NCI-H524 treated with DMSO at 0.1 percent for 48 hours (cell line): ENCODE measurements at places on chromosomes 2 and 18.
A peak's percentile ranks its signal among the peaks of the same experiment; 100 is the strongest.

- DNase-seq: no peak
These were observed 655 bp downstream of the RND3 start for GRCh38 chr2:150486539-150487484.

- peak; percentile 92 for DNase-seq
These were observed 38.1 kb downstream of the ACOXL start for GRCh38 chr2:110770404-110770958.

DNA sequence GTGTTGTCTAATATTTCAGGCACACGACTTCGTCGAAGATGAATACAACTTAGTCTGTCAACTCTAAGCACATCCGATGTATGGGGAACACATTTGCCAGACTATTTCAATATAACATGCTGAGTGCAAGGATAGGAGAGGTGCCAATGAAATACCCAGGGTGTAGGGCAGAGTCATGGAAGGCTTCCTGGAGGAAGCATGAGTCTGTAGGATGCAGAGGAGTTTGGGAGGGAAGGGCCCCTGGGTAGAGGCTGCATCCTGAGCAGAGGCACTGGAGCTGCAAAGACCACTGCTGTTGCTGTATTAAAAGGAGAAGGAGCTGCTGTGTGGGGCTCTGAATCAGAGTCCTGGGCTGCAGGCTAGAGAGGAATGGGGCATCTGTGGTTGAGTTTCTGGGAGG, 89.9 kb downstream of the ASAP2 start:
- no peak for DNase-seq

DNA sequence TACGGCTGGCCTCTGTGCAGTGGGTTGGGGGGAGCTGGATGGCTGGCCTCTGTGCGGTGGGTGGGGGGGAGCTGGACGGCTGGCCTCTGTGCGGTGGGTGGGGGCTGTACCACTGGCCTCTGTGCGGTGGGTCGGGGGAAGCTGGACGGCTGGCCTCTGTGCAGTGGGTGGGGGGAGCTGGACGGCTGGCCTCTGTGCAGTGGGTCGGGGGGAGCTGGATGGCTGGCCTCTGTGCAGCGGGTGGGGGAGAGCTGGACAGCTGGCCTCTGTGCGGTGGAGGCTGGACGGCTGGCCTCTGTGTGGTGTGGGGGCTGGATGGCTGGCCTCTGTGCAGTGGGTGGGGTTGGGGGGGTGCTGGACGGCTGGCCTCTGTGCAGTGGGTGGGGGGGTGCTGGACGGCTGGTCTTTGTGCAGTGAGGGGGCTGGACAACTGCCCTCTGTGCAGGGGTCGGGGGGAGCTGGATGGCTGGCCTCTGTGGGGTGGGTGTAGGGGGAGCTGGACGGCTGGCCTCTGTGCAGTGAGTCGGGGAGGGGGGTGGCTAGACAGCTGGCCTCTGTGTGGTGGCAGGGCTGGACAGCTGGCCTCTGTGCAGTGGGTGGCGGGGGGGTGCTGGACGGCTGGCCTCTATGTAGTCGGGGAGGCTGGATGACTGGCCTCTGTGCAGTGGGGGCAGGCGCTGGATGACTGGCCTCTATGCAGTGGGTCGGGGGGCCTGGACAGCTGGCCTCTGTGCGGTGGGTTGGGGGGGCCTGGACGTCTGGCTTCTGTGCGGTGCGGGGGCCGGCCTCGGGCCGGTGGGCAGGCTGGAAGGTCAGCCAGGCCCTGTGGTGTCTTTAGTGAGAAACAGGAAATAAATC, 31.9 kb downstream of the NFATC1 start:
- DNase-seq: no peak

GRCh38 chr2:214244847-214245246, 166.0 kb upstream of the VWC2L start:
- no peak for DNase-seq

GRCh38 chr2:151802315-151802714, 25.9 kb downstream of the ARL5A start:
- no peak for DNase-seq

DNA sequence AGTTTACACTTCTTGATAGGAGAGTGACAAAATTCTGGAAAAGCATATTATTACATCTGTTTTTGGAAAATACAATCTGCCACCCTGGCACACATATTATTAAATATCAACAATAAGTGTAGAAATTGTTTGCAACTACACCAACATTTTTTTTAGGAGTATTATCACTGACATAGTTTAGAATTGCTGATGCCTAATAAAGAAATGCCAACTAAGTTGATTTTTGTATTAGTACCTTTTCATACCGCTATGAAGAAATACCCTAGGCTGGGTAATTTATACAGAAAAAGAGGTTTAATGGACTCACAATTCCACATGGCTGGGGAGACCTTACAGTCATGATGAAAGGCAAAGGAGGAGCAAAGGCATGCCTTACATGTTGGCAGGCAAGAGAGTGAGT, 35.9 kb upstream of the TFPI start:
- no peak for DNase-seq

DNA sequence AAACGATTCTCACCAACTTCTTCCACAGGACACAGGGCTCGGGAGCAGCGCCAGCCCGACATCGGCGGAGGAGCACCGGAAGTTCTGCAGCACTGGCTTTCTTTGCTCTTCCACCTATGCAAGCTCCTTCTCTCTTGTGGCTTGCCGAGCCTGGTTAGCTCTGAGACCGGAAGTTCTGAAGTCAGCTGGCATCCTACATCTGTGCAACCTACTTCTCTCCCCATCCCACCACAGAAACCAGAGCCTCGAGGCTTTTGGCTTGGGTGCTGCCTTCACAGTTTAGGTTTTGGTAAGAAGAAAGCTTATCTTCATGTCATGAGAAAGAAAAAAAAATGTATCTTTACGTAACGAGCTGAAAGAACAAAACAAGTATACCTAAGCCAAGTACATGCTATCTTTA, 111.7 kb downstream of the ANKRD44 start:
- DNase-seq: no peak

DNA sequence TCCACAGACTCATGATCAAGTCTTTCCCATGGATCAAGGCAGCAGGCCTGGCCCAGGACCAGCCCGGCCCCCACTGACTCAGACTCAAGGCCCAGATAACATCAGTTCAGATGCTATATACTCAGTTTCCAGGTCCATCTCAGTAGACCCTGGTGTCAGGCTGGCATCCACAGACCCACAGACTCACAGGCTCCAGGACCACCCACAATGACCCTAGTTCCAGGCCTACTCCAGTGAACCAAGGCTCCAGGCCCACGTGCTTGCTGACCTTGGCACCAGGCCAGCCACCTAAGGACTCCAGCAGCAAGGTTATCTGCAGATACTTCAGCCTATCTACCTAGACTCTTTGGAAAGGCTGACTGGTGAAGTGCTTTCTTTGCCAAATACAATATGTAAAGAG, 51.0 kb downstream of the KCNH7 start:
- DNase-seq: no peak

GRCh38 chr18:74682141-74682990, 84.7 kb downstream of the ZNF407 start:
- DNase-seq: no peak

DNA sequence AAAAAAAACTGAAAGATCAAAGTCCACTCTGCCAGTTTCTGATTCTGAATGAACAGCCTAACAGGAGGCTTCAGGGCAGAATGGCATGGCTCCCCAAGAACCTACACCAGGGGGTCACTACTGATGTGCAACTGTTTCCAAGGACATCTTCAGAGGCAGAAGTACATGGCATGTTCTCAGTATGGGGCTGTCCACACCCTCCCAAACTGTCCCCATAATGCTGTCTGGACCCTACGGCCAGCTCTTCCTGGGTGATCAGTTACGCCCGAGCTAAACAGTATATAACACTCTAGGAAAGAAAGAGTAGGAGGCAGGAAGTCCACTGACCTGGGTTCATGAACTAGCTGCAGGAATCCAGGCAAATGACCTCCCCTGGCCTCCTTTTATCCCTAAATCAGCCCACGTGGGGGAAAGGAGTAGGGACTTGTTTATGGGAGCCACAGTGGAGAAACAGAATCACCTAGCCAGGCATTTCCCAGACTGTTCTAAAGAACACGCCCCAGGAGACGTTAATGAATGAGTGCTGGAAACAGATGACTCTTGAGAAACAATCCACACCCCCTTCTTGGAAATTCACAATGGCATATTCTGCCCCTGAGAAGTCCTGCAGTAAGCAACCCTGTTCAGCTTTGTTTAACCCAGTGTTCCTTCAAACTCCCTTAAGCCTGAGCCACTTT, 2.5 kb downstream of the TMBIM1 start:
- no peak for DNase-seq

DNA sequence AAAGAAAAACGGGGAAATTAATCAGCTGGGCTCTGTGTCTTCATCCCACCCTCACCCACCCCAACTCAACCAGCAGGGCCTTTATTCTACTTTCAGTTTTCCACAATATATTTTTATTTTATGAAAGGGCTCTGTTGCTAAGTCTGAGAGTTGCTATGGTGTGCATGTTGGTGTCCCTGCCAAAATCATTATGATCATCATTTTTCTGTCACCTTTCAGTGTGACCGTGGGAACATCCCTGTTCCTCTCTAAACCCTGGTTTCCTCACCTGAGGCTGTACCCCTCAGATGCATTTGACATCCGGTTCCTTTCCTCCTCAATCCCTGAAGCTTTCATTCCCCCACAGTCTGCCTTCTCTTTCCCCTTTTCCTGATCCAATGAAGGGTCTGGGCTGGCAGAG, 180.5 kb downstream of the ZFP36L2 start:
- no peak for DNase-seq

- DNase-seq: no peak
These were observed 12.6 kb downstream of the SCN3A start for GRCh38 chr2:165191096-165191728.

GRCh38 chr2:54866868-54867267, 143.4 kb downstream of the EML6 start:
- no peak for DNase-seq

- DNase-seq: no peak
These were observed 213.2 kb downstream of the NDUFA10 start for GRCh38 chr2:239811806-239812560.

GRCh38 chr2:215843579-215843978, 169.8 kb downstream of the MREG start:
- DNase-seq: no peak

GRCh38 chr2:127029350-127030051, 77.5 kb downstream of the BIN1 start:
- DNase-seq: no peak

GRCh38 chr2:133843551-133843950, 275.3 kb upstream of the NCKAP5 start:
- DNase-seq: no peak

DNA sequence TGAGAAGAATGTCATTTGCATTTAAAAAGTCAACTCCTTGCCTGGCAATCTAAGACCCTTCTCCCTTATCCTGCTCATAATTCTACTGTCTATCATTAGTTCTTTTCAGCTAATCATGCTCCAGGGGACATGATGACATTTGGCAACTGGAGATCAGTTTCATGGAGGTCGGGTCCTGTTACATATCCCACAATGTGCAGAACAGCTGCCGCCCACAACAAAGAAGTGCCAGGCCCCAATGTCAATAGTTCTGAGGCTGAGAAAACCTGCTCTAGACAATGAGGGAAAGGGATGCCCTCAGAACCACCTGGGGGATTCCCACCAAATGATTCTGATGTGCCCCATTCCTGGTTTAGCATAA, 53.4 kb upstream of the IL1RL1 start:
- DNase-seq: no peak

GRCh38 chr18:48732767-48733424, 194.1 kb downstream of the CTIF start:
- DNase-seq: no peak

- DNase-seq: no peak
These were observed 49.2 kb downstream of the LPIN1 start for GRCh38 chr2:11795590-11795989.

- no peak for DNase-seq
These were observed 39.3 kb upstream of the DSG1 start for GRCh38 chr18:31278609-31279071.

GRCh38 chr2:69231612-69232277, 155.3 kb downstream of the GFPT1 start:
- DNase-seq: no peak

DNA sequence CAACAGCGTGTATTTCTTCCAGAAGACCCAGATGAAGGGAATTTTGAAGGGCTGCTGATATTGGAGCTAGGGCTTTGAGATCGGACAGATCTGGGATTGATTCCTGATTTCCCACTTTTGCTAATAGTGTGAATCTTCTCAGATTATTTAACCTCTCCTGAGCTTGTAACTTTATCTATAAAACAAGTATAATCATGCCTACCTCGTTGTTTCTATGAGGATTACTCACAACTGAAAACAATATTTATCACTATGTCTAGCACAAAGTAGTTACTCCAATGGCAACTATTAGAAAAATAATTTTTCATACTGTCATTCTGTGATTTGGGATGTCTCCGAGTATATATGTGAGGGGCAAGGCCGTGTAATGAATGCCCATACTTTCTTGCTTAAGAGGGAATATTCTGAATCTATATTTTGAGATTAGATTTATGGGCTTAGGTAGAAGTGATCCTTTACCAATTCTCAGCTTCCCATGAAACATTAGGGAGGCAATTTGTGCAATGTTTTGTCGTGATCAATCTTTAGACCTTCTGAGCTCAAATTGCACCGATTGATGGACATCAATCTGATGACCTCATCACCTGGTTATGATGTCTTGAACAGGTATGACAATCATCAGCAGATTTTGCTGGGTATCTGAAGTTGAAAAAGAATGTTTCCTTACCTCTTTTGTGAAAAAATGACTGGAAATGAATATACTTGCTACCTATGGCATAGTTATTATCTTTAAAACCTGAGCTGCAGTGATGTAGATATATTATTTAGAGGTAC, 339.9 kb downstream of the KCNS3 start:
- no peak for DNase-seq

DNA sequence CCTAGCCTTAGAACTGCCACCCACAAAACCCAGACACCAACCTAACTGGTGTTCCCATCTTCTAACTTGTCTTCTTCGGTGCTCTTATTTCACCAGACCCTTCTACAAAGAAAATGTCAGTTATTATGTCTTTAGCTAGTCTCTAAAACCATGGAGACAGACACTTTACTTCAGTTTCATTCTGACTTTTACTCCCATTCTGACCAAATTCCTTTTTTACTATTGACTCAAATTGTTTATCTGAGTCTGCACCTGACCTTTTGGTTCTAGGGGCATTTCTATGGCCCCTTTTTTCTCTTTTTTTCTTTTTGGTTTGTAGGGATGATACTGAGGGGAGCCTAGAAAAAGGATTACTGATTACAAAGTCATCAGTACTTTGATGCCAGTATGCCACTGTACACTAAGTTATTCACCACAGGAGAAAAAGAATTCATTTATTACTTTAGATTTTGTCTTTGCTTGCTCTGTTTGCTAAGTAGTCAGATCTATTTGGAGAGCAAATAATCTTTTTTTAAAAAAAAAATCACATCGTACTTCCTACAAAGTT, 6.8 kb upstream of the SLC1A4 start:
- no peak for DNase-seq

GRCh38 chr2:148582679-148583511, 61.7 kb upstream of the EPC2 start:
- DNase-seq: no peak

GRCh38 chr2:118223992-118224894, 136.0 kb downstream of the INSIG2 start:
- DNase-seq: no peak
